ENCODE measurements at places on chromosomes 3 and 15.

DNA sequence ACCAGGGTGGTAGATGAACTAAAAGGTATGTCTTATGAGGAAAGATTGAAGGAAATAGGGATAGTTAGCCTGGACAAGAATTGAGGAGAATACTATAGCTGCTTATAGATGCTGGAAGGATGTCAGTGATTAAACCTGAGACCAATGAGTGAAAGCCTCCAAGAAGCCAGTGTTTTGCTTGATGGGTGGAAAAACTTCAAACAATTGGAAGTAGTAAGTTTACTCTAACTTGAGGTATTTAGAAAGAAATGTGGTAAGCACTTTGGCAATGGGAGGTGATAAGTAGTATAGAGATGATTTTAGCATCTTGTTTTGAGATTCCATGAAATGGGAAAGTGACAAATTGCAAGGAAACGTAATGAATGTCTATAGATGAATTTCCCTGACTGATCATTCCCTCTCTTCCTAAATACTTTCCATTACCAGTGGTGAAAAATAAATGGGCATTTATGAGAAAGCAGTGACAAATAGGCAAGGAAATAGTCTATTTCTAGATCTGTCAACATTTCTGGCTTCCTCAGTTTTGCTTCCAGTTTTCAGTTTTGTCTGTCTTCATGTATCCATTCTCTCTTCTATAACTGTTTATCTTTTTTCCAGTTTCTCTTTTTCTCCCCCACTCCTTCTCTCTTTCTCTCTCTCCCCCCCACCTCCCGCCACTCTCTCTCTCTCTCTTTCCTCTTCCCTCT is 19.2 kb downstream of the SLC15A2 start:
- DNase-seq = no peak

- DNase-seq = no peak
Observed at GRCh38 chr3:37086918-37087317, 87.5 kb downstream of the LRRFIP2 start.

GRCh38 chr3:56702490-56703315 is 19.6 kb upstream of the TASOR start:
- no peak for DNase-seq

GRCh38 chr3:14489641-14490040 is 50.5 kb downstream of the GRIP2 start:
- DNase-seq = no peak

DNA sequence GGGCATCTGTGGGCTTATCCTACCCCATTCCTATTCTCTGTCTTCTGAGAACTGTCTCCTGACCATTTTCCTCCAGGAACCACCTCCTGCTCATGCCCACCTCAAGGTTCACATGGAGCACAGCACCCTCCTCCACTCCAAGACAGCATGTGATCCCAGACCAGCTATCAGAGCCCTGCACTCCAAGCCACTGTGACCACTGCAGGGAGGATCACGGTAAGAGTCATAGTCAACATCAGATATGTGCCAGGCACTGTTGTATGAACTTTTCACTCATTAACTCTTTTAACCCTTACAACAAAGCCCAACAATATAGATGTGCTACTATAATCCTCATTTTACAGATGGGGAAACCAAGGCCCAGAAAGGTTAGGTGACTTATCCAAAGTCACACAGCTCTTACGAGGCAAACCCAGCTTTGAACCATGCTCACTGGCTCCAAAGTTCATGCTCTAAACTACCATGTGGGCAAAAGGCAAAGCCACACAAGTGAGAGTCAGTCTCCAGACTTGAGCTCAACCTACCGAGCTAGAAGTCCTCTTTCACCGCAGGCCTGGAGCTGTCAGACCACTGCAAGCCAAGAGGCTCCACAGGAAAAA is 115.1 kb upstream of the IQSEC1 start:
- no peak for DNase-seq

DNA sequence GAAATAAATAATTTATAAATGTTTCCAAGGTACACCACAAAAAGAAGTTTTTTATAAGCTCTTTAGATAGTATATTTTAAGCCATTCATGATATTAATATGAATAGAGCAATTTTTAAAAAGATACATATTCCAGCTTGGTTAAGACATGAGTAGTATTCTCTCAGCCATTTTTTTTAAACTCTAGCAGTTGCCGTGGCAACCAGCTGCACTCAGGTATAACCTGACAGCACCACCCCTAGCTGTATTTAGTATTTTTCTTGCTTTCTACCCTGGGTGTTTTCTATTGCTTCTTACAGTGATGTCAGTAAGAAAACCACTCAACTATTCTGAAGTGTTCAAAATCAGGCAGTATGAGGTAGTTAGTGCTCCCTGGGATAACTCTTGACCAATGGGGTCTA is 496.3 kb upstream of the CNTN3 start:
- DNase-seq = no peak

DNA sequence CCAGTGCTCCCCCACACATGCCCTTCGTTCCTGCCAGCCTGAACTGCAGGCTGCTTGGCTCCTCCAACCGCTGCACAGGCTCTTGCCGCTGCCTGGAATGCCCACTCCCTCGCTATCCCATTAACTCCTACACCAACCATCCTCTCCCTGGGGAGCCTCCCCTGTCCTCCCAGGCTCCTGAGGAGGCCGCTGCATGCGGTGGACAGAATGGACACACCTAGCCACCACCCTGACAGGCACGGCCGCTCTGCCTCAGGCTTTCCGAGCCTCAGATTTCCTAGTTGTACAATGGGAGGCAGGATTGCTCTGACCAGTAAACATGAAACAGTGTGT is 2.3 kb downstream of the PLXNB1 start:
- no peak for DNase-seq

GRCh38 chr3:124620600-124621063 is 109.6 kb upstream of the UMPS start:
- no peak for DNase-seq

DNA sequence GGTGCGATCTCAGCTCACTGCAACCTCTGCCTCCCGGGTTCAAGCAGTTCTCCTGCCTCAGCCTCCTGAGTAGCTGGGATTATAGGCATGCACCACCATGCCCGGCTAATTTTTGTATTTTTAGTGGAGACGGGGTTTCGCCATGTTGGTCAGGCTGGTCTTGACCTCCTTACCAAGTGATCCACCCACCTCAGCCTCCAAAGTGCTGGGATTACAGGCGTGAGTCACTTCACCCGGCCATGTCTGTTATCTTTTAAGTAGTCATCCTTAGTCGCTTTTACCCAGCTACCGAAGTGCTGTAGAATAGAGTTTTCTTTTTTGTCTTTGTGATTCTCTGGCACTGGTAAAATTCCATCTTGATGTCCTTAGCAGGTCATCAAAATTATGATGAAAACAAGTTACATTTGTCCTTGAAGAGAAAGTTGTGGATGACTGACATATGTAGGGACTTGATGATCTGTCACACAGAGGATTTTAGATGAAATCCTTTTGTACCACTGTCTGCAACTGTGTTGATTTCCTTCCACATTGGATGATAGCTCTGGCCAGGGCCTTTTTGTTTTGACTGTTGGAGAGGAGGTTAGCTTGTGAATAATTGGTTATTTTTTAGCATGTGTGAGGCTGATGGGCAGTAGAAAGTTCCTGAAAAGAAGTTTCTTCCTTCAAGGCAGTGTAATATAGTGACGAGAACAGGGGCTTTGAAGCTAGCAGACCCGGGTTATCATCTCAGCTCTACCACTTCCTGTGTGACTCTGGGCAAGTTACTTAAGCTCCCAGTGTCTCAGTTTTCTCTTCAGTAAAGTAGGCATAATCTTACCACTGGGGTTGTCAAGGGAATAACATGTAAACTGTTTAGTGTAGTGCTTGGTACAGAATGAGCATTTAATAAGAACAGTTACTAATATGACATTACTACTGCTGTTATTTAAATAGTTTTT is 18.8 kb downstream of the ATG7 start:
- no peak for DNase-seq

DNA sequence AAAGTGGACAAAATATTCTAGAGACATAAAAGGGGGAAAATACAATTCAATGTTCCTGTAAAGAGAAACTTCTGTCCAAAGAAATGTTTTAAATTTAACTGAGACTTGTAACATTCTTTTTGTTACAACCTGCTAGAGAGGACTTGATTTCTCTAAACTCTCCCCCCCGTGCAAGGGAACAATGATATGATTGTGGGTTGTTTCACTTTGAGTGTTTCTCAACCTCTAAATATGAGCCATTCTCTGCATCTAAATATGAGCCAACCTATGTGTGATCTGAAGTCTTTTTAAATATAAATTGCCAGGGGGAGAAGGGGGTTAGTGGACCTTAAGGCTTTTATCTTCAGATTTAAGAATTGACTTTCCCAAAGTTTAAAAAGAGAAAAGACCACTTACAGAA is 14.6 kb downstream of the ZNF860 start:
- DNase-seq = no peak

DNA sequence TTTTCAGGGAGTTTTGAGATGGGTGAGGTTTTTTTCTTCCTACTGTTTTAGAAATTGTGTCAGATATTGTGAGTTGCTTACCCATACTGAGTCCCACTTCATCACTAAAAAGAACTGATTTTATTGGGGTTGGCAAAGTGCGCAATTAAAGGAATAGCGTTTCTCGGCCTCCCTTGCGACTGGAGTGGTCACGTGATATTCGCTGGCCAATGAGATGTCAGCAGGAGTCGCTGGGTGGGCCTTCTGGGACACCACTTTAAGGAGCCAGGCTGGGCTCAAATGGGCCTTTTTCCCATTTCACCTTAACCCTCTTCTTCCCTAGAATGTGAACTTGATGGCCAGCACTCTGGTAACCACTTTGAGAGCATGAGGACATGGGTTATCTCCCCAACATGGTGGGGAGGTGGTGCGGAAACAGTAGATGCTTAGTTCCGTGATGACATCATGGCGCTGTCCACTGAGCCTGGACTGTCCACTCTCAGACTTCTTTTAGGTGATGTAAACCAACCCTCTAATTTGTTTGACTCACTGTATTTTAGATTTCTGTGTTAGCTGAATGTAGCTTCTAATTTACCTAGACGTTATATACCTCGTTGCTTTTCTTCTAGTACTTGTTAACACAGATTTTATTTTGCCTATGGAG is 13.2 kb upstream of the IQCF5 start:
- no peak for DNase-seq

GRCh38 chr3:24119321-24119751 is 174.2 kb downstream of the NR1D2 start:
- DNase-seq = no peak

- no peak for DNase-seq
Observed at GRCh38 chr3:21269882-21270281, 481.1 kb downstream of the ZNF385D start.

Data from stimulated activated CD4-positive, alpha-beta T cell treated with anti-CD3 and anti-CD28 coated beads, TNF-alpha, amount 100 ng/mL, for 1 hour (primary cell).